ENCODE measurements at places on chromosomes 3 and 15.

- no peak for DNase-seq
Observed at GRCh38 chr3:125058959-125059358, 3.2 kb upstream of the HEG1 start.

DNA sequence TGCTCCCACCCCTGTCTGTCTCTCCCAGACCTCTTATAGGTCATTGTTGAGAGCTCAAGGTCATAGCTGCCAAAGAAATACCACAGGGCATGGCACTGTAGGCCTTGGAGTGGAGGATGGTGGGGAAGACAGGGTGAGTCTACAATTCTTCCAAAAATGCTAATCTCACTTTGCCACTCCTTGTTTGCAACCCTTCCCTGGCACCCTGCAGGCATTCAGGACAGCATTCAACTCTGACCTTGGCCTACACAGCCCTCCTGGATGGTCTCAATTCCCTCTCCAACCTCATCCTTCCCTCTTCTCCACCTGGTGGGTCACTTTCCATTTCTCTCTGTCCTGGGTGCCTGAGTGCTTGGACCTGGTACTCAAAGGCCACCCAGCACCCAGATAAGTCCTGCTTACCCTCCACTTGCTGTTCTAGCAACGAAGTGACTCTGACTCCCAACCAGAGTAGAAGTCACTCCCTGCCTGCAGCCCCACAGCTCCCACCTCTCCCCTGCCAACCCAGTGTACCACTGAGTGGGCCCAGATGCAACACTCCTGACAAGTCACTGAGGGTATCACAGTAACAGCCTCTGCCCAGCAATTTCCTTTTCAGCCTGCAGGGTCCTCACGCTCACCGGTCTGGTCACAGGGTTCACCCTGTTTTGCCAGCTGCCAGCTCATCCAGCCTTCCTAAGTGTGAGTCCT is 36.6 kb downstream of the AMOTL2 start:
- DNase-seq = no peak

- DNase-seq = no peak
Observed at GRCh38 chr15:68590721-68591389, 12.1 kb downstream of the CORO2B start.

DNA sequence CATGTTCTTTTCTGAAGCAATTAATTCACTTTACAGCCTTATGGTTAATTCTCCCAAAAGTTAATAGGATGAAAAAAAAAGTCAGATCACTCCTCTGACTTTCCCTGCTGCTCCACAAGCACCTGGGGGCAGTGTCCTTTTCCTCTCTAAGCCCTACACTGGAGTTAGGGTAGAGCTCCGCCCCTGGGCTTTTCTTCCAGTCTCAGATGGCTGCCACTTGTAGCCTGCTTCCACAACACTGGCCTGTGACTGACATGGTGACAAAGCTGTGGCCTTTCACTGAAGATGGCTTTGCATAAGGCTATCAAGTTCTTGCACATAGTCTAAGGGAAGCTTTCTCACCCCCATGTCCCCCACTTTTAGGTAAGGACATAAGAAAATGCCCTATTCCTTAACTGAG is 1.3 kb upstream of the MON1A start:
- DNase-seq = no peak

DNA sequence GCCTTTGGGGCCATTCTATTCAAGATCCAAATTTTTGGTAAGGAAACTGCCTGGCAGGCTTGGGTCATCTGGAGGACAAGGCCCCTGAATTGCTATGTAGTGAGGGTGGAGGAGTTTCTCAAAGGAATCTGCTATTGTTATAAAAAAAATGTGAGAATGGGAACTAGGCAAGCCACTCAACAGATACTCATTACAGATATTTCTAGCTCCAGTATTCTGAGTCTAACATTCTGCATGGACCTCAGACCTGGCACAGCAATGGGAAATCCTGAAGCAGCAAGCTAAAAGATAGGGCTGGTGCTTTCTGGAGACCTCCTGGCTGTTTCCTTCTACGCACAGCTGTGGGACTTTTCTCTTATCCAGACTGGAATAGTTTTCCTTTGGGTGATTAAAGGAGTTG is 430.7 kb upstream of the RBMS3 start:
- no peak for DNase-seq

DNA sequence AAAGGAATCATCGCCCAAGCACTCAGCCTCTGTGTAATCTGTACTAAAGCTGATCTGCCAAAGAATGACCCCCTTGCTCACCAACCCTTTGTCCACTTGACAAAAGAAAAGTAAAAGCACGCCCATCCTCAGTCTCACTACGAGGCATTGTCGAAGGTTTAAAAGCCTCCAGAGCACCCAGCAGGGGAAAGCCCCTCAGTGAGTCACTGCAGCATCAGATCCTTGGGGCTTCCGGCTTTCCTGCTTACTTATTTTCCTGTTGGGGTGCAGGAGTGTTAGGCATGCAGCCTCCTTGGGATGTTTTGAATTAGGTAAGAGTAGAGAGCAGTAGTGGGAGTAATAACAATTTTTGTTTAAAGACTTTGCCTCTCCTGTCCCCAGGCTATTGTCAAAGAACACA is 216.1 kb downstream of the MTHFS start:
- no peak for DNase-seq
